Stimulated activated CD4-positive, alpha-beta T cell treated with anti-CD3 and anti-CD28 coated beads, TNF-alpha, amount 100 ng/mL, for 1 hour (primary cell): ENCODE measurements at places on chromosomes 7 and 10.

DNA sequence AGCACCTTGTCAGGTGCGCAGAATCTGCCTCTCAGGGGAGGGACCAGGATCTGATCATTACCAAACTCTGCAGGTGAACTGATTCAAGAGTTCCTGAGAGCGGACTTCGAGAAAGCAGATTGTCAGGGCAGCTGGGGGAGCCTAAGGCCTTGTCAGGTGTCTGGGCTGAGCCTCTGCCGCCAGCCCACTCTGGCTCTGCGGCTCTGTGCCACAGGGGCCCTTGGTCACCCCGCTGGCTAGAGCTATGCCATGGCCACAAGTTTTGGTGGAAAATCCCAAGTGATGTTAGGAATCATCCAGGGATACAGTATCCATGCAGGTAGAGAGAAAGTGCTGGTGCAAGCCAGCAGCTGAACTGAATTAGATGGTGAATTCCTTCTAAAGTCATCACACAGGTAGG lies 4.2 kb downstream of the ADAMTS14 start:
- DNase-seq, result no peak

- no peak for DNase-seq
Observed at GRCh38 chr10:52187521-52188258, 126.4 kb upstream of the DKK1 start.

GRCh38 chr7:5633161-5634106 lies 148.0 kb downstream of the RNF216 start:
- DNase-seq, result no peak

GRCh38 chr10:102453502-102453901 lies 2.2 kb upstream of the C10orf95 start:
- no peak for DNase-seq

DNA sequence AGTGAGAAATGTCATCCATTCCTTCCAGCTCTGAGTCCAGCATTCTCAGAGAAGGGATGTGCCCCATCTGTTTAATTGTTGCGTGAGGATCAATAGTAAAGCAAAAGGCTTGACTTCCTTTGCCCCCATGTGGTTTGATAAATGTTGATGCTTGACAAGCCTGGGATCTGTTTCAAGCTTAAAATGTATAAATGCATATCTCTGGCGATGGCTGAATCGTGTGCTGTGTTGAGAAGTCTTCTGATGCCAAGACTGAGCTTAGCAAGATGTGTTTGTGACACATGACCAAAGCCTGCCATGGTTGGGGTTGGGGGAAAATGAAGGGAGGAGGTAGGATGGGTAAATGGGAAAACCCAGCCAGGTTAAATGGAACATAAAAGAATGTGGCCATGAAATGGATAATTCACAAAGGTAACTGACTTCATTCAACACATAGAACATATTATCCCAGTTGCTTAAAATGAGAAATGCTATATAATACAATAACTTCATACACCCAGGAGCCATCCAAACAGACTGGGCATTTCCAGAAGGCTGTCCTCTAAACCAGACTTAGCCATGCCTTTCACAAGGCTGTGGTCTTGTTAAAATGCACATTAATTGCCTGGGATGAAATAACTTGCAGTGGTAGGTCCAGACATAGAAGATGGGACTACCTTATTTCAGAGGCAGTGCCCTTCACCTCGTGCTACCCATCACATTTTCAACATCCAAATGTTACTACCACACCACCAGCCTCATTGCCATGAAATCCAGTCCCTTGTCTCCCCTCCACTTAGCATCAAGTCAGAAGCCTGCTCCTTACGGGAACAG lies 147.3 kb upstream of the PDE1C start:
- DNase-seq, result no peak

- DNase-seq, result no peak
Observed at GRCh38 chr10:5942001-5942400, 35.3 kb downstream of the IL15RA start.

- no peak for DNase-seq
Observed at GRCh38 chr10:104340111-104340526, 1.9 kb upstream of the ITPRIP start.

DNA sequence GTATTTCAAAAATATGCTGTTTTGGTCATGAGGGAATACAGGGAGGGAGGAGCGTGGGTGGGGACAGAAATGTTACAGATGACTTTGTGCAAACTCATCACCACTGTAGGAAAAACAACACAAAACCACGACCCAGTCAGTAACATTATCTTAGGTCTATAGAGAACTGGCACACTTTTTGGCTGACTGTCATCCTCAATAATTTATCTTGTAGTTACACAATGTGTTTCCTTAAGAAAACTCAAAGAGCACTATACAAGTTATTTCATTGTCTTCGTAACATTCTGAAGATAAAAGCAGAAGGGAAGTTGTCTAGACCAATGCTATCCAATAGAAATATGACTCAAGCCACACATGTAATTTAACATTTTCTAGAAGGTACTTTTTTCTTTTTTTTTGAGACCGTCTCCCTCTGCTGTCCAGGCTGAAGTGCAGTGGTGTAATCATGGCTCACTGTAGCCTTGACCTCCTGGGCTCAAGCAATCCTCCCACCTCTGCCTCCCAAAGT lies 16.9 kb upstream of the CDK14 start:
- DNase-seq, result no peak

- DNase-seq, result no peak
Observed at GRCh38 chr7:24378871-24379616, 95.1 kb downstream of the NPY start.

GRCh38 chr10:75688506-75689300 lies 257.3 kb downstream of the LRMDA start:
- no peak for DNase-seq
